NCI-H774 (cell line): ENCODE measurements at places on chromosomes 11 and 22.

DNA sequence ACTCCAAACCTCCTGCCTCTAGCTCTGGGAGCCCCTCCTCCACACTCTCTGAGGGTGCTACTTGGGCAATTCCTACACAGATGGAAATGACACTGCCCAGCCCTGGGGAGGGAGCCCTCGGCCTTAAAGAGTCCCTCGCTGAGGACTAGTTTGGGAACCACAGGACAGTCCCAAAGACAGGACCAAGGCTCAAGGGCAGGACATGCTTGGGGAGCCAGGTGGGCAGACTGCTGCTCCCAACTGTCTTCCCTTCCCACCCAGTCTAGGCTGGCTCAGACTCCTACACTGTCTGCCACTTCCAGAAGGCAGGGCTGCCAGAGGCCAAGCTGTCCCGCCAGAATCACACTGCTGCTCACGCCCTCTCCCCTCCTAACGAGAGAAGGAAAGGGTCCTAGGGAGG is 9.8 kb downstream of the ARRB1 start:
- DNase-seq = no peak

DNA sequence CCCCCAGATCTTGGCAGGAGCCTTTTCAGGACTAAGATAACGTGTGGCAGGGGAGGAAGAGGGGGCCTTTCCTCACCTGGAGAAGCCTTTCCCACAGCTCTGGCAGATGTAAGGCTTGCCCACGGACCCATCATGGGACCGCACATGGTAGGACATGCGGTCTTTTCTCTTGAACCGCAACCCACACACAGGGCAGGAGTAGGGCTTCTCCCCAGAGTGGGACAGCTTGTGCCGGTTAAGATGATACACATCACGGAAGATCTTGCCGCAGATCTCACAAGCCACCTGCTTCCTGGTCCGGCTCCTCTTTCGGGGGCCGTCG is 1.9 kb downstream of the PATZ1 start:
- no peak for DNase-seq

GRCh38 chr11:68306636-68307035 is 5.8 kb upstream of the LRP5 start:
- no peak for DNase-seq

- no peak for DNase-seq
These were observed 30.0 kb downstream of the KIAA1671 start for GRCh38 chr22:24982301-24983056.

GRCh38 chr22:23281053-23281405 is 100.7 kb downstream of the BCR start:
- no peak for DNase-seq

DNA sequence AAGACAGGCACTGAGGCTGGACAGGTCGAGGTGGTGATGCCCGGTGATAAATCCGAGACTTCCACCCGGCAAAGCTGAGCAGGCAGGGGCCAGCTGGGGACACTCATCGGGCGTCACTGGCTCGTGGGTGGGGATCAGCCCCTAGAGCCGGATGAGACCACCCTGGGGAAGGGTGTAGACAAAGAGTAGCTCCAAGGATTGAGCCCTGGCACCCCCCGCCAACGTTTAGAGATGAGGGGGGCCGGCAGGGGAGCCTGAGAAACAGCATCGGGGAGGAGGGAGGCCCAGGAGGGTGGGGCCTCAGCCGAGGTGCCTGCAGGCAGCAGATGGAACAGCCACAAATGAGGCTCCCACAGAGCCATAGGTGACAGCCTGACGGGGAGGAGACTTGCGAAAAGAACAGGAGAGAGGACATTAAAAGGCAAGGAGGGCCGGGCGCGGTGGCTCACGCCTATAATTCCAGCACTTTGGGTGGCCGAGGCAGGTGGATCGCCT is 27.4 kb upstream of the CBX7 start:
- DNase-seq = no peak
